ENCODE measurements at places on chromosomes 5 and 9.

- DNase-seq, result peak; percentile 77
Observed at GRCh38 chr5:96344678-96345577, 88.1 kb downstream of the PCSK1 start.

GRCh38 chr5:166906991-166907713 is 1384.3 kb upstream of the WWC1 start:
- DNase-seq, result peak; percentile 65

DNA sequence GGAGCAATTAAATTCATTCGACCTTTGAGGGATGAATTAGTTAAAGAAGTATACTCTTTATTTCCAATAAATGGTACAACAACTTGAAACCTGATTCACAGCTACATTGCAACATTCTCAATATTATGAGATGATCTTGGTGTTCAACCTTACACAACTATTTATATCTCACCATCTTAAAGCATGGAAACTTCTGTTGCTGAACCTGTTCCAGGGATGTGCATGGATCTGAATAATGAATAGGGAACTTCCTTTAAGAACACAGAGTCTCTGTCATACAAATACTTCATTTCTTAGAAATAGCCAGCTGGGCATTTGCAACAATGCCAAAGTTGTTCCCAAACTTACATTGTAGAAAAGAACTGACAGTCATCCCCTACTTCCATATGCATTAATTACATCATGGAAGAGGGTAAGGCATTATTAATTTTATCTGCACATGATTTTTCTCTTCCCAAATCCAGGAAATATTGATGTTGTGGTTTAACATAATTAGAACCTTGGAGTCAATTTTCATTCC is 39.8 kb upstream of the CCDC112 start:
- no peak for DNase-seq

- no peak for DNase-seq
Observed at GRCh38 chr9:111148052-111149017, 110.1 kb upstream of the LPAR1 start.

- no peak for DNase-seq
Observed at GRCh38 chr5:180251887-180252286, 40.0 kb downstream of the MAPK9 start.

GRCh38 chr5:136590581-136590980 is 225.2 kb upstream of the TRPC7 start:
- no peak for DNase-seq

- DNase-seq, result no peak
Observed at GRCh38 chr9:104873489-104873850, 54.5 kb downstream of the ABCA1 start.

- DNase-seq, result no peak
Observed at GRCh38 chr5:132841305-132841704, 10.9 kb upstream of the SHROOM1 start.

- DNase-seq, result no peak
Observed at GRCh38 chr5:147437161-147437596, 72.7 kb downstream of the DPYSL3 start.

DNA sequence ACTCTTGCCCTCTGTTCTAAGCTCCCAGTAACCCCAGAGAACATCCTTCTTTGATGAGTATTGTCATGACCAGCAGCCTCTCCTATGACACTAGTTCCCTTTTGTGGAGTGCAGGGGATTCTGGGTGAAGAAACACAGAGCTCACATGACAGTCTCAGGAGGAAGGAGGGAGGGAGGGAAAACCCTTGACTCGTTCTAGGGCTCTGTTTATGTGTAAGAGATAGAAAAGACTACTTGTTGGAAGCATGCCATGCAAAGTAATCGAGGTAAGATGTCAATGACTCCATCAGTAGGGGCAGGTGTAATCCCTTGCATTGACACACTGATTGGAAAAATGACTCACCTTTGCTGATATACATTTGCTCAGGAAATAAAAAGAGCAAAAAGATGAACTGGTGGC is 190.2 kb upstream of the ELL2 start:
- DNase-seq, result no peak

DNA sequence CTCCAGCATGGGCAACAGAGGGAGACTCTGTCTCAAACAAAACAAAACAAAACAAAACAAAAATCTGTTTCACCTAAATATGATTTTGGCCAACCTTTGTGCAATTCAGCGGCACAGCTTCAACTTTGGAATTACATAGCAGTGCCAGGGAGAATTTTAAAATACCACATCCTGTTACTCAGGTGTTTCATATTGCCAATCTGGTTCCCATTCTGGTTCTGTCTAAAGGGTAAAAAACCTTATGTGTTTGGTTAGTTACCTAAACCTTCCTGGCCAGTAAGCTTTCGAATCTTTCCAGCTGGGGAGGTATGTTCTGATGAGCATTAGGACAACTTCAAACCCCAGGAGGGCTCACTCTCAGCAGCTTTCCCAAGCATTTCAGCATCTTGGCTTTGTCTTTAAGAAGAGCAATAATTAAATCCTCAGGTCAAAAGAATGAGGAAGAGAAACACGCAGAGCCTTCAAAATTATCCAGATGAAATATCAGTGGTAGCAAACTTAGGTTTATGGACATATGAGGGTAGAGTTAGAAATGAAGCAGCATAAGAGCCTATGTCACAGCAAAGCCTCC is 2.7 kb downstream of the DAB2 start:
- DNase-seq, result no peak

GRCh38 chr5:3827624-3828023 is 232.0 kb downstream of the IRX1 start:
- DNase-seq, result no peak

GRCh38 chr5:91211997-91212713 is 171.0 kb downstream of the ARRDC3 start:
- peak; percentile 49 for DNase-seq

- DNase-seq, result no peak
Observed at GRCh38 chr5:40877371-40877988, 31.8 kb upstream of the C7 start.

- peak; percentile 92 for DNase-seq
Observed at GRCh38 chr5:141846031-141846430, 32.2 kb downstream of the PCDH1 start.

- DNase-seq, result no peak
Observed at GRCh38 chr9:78236551-78236910, 656 bp downstream of the CEP78 start.

DNA sequence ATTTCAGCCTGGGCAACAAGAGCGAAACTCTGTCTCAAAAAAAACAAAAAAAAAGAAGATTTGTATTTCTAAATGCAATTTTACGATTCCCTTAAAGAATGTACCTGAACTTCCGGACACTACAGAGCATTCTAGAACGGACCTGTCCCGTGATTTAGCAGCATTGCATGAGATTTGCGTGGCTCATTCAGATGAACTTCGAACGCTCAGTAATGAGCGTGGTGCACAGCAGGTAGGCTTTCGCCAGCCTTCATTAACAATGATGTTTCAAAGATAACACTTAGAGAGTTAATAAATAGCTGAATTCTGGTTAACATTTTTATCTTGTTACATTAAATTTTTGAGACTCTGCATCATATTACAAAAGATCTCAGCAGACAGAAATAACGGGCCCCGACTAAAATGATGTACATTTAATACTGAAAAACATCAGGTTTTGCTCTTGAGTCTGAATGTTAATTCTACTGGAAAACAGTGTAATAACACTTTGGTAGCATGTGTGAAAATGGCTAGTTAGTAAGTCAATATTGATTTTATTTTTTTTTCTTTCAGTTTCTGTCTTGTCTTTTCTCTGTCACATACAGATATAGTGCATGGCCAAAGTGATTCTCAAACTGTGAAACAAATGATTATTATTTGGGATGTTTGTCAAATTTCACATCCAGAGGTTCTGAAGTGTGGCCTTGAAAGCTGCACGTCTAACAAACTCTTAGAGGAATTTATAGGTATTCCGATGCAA is 23.3 kb downstream of the CCNH start:
- no peak for DNase-seq
